Glutamatergic neuron (in vitro differentiated cells): ENCODE measurements at places on chromosomes 16 and 17. TPM values are rescaled to one million over a fixed set of nuclear protein-coding genes. Genes with fewer than 3 reads are reported as not detected.
A peak's percentile ranks its signal among the peaks of the same experiment; 100 is the strongest.

- peaks cover 4% of the 10 kb centered on the region for H3K4me1 ChIP-seq
- H3K27me3 ChIP-seq = peaks cover 8% of the 10 kb centered on the region
- no peak overlapping the region for H3K27ac ChIP-seq
- DNase-seq = no peak
- no peak overlapping the region for H3K4me3 ChIP-seq
Observed at GRCh38 chr17:28882154-28882895, 15.2 kb downstream of the FLOT2 start.

VMO1 gene
- total RNA-seq = 2.5 TPM

- H3K4me3 ChIP-seq = no peak overlapping the region
- DNase-seq = no peak
- H3K4me1 ChIP-seq = no peaks in the 10 kb centered on the region
- no peak overlapping the region for H3K27ac ChIP-seq
Observed at GRCh38 chr16:19753815-19754643, 36.0 kb downstream of the IQCK start.

MFAP4 gene
- 37.7 TPM for total RNA-seq

GRCh38 chr16:1963806-1964505 lies 670 bp downstream of the RPS2 start:
- peaks cover 18% of the 10 kb centered on the region for H3K4me1 ChIP-seq
- H3K27ac ChIP-seq = peak overlapping the region; percentile 98
- DNase-seq = peak; percentile 71
- H3K27me3 ChIP-seq = peaks cover 13% of the 10 kb centered on the region
- no peaks in the 10 kb centered on the region for H3K36me3 ChIP-seq
- peak overlapping the region; percentile 91 for H3K4me3 ChIP-seq

CBFB gene
- total RNA-seq = 168 TPM

KCNJ2 gene
- 1.3 TPM for total RNA-seq
